CD4-positive, alpha-beta T cell treated with Interleukin-4 for 1 hour (primary cell): ENCODE measurements at places on chromosomes 11 and 22.

DNA sequence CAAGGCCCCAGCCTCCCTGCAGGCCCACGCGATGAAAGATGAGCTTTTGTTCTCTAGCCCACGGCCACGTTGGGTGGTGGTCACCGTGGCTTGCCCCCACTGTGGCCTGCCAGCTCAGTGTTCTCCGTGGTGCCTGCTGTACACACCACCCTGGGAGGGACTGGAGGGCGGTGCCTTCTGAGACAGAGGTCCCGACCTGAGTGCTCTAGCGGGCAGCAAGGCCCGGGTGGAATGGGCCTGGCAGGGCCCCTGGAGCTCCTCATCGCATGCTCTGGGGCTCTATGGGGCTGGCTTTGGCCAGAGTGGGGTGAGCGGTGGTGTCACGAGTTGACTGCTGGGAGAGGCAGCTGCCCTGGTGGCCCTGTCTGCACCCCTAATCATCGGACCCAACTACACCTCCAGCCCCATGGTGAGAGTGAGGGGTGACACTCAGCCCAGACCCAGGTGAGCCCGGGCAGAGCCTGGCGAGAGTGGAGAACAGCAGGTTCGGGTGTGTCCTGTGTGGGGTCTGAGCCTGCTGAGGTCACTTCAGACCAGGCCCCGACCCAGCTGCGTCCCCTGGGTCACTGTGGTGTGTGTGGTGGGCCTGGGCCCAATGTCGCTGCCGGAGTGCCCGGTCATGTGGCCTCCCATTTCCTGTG, 541.9 kb downstream of the TBC1D22A start:
- DNase-seq: no peak

DNA sequence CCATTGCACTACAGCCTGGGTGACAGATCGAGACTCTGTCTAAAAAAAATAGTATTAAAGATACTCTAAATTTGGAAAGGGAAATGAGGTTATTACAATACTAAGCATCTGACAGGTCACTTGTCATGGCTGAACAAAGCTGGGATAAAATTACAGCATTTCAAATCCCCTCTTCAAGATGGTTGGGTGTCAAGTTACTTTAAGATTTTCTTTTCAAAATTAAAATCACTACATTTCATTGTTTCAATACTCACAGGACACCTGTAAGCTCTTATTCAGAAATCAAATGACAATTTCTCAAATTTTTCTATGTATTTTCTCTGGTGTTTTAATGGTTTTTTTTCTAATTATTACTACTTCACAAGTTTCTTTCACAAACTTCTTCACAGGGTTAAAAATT, 5.7 kb downstream of the TAF1D start:
- no peak for DNase-seq

DNA sequence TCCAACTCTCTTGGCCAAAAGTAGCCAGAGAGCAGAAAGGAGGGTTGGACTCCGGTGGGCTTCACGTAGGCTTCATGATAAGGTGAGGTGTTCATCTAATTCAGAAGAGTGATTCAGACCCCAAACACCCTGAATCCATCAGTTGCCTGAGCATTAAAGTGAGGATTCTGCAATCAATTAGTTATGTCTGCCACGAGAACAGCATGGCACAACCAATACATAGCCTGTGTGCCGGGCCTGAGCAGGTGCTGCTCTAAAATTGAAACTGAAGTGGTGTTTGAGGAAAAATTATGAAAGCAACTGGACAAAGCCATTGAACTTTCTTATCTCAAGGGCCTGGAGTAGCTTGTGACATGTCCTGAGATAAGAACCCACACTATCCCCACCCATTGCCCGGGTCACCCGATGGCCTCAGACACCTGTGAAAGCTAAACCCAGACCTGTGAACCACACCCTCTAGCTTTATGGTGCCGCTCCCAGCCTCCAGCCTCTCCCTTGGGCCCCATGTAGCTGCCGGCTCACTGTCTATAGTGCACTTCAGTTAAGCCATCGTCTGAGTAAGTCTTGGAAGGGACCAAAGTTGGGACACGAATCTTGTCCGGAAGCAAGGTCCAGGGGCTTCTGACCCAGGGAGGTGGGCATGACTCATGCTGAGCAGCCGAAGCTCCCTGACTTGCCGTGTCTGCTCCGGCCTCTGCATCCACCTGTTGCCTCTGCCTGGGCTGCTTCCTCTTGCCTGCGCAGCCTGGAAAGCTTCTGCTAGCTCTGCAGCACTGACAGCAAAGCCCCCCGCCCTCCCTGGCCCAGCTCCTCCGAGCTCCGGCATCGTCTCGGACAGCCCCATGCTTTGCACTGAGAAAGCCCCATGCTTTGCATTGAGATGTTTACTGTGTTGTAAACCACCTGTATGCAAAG, 5.7 kb upstream of the MYEOV start:
- no peak for DNase-seq

- no peak for DNase-seq
Observed at GRCh38 chr11:122983438-122984185, 2.0 kb upstream of the BSX start.
